Renal cortex interstitium (tissue), 15 donors: ENCODE measurements at places on chromosomes 2 and 18. TPM values are rescaled to one million over a fixed set of nuclear protein-coding genes. Genes with fewer than 3 reads are reported as not detected.
A peak's percentile ranks its signal among the peaks of the same experiment; 100 is the strongest.

- DNase-seq = no peak
Observed at GRCh38 chr2:21175895-21176646, 52.3 kb downstream of the TDRD15 start.

- DNase-seq = no peak
Observed at GRCh38 chr2:25821225-25822056, 56.8 kb downstream of the ASXL2 start.

- DNase-seq = no peak
Observed at GRCh38 chr2:106272216-106272807, 78.2 kb upstream of the UXS1 start.

DNA sequence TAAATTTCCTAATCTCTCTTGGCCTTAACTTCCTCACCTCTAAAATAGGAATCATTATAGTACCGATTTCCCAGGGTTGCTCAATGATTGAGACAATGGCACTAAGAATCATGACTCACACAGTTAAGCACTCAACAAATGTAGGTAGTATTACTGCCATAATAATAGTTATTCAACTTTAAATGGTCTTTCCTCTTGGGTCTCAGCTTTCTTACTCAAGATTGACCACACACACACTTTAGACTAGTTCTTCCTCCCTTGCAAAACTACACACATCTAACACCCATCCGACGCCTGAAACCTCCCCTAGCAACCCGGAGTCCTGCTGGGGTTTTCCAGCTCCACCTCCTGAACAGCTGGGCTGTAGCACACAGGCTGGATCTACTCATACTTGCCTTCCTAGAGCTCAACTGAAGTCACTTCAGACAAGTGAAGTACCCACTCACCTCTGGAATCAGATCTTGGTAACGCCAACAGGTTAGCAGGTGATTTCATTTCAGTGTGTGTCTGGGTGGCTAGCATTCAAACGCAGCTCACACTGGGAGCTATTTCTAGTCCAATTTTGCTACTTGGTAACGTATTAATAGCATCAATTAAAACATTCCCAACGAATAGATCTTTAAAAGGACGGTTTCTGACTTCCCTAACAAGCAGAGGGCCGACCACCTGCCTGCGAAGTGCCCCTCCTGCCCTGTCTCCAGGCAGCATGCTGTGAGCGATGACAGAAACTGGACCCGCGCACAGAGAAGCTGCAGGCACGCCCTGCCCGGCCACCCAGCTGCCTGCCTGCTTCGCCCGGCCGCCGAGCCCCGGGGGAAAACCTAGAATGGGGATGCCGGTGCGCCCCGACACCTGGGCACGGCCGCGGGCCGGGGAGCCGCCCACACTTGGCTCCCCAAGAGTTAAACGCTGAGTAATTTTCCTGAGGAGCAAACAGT is 1.1 kb downstream of the UXS1 start:
- DNase-seq = peak; percentile 47

DNA sequence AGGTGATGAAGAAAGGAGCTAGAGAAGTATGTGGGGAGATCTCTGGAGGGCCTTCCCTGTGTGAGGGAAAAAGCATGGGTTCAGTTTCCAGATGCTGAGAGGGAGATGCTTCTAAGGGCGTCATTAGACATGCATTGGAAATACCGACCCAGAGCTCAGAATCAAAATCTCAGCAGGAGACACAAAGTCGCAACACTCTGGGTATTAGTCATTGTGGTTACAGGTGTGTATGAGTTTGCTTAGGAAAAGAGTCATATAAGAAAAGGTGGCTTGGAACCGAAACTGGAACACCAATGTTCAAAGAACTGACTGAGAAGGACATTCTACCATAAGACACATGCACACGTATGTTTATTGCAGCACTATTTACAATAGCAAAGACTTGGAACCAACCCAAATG is 477.1 kb downstream of the FBXO15 start:
- DNase-seq = no peak

GRCh38 chr2:27060323-27060722 is 8.9 kb downstream of the AGBL5 start:
- no peak for DNase-seq

DNA sequence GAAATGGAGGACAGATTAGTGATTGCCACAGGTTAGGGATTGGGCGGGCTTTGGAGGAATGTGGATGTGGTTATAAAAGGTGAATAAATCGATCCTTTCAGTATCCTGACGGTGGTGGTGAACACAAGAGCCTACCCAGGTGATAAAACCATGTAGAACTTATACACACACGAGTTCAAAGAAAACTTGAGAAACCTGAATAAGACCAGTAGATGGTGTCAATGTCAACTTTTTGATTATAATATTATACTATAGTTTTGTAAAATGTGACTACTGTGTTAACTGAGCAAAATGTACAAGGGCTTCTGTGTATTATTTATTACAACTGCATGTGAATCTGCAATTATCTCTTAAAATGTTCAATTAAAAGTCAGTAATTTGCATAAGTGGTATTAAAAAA is 136.3 kb downstream of the ERBB4 start:
- DNase-seq = no peak

- no peak for DNase-seq
Observed at GRCh38 chr2:179274749-179275148, 10.1 kb upstream of the SESTD1 start.

DNA sequence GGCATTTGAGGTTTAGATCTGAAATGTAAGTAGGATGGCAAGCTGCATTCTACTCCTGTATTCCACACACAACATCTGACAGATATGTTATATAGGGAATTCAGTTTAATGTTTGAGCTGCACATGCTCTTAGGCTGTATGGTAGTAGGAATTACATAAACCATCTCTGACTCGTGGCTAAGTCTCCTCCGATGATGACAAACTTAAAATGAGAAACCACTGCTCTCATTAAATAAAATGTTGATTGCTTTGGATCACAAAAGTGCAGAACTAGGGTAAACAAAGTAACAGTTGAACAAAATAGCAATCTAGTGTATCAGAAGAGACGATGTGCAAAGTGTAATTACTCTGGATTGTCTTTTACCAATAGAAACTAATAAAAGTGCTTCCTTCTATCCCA is 50.1 kb upstream of the WDR75 start:
- no peak for DNase-seq

- DNase-seq = no peak
Observed at GRCh38 chr2:91477731-91478672, 2786.5 kb downstream of the RPIA start.

DNA sequence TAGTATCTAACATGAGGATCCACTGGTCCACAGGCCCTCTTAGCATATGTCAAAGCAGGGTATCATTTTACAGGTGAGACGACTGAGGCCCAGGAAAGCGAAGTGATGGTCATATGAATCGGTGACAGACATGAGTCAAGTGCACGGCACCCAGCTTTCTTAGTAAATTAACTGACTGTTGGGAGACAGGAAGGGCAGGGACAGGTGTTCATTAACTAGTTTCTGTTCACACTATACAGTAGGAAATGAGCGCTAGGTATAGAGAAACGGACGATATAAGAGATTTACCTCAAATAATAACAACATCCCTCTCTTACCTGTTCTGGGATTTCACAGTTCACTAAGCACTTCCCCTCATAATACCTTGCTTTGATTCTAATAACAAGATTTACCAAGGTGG is 1.7 kb upstream of the SMARCAL1 start:
- no peak for DNase-seq

GRCh38 chr2:70775141-70775540 is 7.1 kb upstream of the ADD2 start:
- no peak for DNase-seq

- no peak for DNase-seq
Observed at GRCh38 chr18:669077-669476, 11.6 kb downstream of the TYMS start.

GRCh38 chr2:145286716-145287275 is 766.9 kb upstream of the ZEB2 start:
- no peak for DNase-seq

DNA sequence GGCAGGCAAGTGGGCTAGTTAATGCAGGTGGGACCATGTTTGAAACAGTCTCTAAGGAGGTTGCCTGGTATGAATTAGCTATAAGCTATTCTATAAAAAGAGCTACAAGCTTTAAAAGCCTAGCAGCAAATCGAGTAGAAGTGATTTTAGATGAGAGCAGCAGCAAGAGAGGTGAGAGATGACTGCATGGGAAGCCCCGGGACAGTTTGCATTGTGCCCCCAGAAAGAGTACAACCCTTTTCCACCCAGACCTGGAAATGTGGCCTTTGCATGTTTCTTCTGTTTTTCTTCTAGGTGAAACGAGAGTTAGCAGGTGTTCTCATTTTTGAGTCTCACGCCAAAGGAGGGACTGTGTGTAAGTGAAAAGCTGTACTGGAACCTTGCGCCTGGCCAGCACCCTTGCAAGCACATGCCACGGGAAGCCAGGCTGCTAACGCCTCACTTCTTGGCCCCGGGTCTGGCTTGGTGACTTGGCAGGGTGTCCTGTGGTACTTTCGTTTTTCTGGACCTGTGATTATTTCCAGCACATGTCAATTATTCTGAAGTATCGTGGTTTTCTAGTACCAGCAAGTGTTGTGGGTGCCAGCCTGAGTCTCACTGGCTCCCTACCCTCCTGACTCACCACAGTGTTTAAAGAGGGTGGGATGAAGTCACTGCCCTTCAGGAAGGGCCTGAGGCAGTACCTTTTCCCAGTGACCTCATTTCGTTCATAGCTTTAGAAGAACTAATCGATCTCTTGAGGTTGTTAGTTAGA is 90.3 kb upstream of the MAP3K20 start:
- no peak for DNase-seq

DNA sequence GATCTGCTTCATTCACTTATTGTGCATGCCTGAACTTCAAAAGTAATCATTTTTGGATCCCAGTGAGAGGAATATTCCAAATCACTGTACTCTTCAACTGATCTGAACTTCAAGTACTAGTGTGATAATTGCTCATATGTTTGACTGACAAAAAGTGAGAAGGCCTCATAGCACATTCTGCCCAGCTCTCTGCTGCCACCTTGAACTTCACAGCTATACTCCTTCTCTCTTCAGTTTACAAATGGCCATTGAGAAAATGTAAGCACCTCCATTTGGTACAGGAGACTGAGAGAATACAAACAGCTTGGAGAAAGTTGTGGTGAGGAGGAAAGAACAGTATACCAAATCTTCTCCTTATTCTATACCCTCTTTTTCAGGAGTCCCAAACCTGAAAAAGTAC is 946.0 kb upstream of the CHAC2 start:
- no peak for DNase-seq

GRCh38 chr2:173884025-173884802 is 81.0 kb downstream of the SP3 start:
- DNase-seq = no peak

NTSR2 gene
- not detected for polyA plus RNA-seq

GALNT13 gene
- polyA plus RNA-seq = 2.0 TPM

SUCLG1 gene
- polyA plus RNA-seq = 198 TPM

CDK5R2 gene
- 0.07 TPM for polyA plus RNA-seq

PLGLB2 gene
- polyA plus RNA-seq = 7.4 TPM

CAB39 gene
- 88.2 TPM for polyA plus RNA-seq

RIOK3 gene
- polyA plus RNA-seq = 65.8 TPM
